ENCODE measurements at places on chromosomes 4 and X.

DNA sequence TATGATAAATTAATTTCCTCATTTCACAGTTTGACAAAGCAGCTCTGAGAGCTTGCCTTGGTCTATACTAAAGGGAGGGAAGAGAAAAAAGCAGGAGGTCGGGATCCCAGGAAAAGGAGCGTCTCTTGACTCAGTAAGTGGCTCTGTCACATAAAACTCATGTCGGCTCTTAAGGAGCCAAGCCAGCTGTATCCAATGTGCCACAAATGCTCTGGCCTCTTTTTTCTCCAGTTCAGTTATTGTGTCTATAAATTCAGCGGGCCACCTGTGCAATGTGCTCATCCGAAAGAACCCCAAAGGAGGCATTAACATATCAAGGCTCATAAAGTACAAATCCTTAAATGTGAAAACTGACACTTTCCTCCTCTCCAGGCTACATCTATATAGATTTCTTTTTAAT is 337.7 kb upstream of the FAM241A start:
- DNase-seq, result no peak

GRCh38 chrX:124194199-124194598 is 138.3 kb upstream of the TEX13D start:
- no peak for DNase-seq

GRCh38 chrX:144849141-144849540 is 398.2 kb upstream of the SPANXN1 start:
- DNase-seq, result no peak

- no peak for DNase-seq
These were observed 146.2 kb downstream of the COL4A6 start for GRCh38 chrX:108292053-108292452.

GRCh38 chr4:74181219-74181618 is 23.3 kb downstream of the MTHFD2L start:
- no peak for DNase-seq

DNA sequence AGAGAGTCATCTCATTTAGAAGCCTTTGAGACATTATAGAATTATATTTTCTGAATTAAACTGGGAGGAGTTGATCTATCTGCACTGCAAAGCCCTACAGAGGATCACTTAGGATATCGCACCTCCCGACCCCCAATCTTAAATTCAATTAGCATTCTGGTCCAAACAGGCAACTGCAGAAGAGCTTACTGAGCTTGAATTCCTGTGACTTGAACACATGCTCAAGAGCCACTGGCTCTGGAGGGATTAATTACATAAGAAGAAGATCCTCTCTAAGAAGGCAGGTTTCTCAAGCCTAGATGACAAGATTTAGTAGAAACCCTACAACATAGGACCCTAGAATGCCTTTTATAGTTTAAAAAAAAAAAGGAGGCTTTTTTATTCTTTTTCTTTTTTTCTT is 548.9 kb downstream of the ARAP2 start:
- DNase-seq, result no peak

DNA sequence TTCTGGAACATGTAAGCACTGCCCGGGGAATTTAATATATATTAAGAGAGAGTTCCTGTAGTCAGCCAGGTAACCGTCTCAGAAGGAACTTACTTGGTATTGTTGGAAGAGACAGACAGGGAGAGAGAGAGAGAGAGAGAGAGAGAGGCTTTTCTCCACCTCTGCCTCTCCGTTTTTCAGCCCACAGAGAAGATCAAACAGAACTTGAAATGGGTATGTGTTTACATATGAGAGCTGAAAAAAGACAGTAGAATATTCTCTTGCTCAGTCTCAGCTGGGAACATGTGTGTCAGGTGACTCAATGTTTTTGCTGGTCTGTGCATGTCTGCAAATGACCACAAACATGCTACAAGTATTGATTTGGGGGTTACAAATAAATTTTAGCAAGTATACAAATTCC is 81.9 kb downstream of the MAGED1 start:
- no peak for DNase-seq

- no peak for DNase-seq
These were observed 2.9 kb downstream of the SOX3 start for GRCh38 chrX:140501940-140502468.

DNA sequence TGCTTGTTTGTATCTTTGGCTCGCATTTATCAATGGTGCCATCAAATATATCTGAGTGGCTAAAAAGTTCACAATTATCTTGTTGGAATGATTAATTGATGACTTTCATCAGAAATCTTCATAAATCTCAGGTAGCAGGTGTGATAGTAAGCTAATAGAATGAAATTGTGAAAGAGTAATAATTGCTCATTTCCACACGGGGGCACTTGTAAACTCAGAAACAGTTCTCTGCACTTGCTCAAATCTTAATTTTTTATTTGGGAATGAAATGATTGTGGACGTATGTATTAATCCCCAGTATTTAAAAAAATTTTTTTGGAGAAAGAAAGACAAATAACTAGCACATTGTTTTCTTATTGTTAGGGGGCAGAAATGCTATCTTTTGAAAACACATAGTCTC is 132.8 kb downstream of the DTHD1 start:
- no peak for DNase-seq
